ENCODE measurements at places on chromosomes 7 and 10. TPM values are rescaled to one million over a fixed set of nuclear protein-coding genes. Genes with fewer than 3 reads are reported as not detected.

DNA sequence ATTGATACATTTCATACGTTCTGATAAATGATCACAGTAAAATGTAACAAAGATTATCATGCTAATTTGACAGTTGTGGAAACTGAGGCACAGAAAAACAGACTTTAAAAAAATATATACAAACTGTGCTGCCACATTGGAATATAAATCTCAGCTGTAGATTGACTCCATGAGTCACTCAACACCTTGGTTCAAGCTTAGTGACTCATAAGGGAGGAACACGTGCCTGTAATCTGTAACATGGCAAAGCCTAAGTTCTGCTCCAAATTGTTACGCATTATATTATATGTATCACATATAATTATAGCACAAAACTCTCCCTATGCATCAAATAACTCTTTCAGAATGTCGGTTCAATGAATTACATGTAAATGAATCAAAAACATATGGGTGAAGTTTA is 1047.5 kb downstream of the GATA3 start:
- no peak for DNase-seq

GRCh38 chr7:611281-611810 is 91.7 kb upstream of the PDGFA start:
- DNase-seq: no peak

GRCh38 chr10:75616874-75617478 is 185.6 kb downstream of the LRMDA start:
- DNase-seq: no peak

DNA sequence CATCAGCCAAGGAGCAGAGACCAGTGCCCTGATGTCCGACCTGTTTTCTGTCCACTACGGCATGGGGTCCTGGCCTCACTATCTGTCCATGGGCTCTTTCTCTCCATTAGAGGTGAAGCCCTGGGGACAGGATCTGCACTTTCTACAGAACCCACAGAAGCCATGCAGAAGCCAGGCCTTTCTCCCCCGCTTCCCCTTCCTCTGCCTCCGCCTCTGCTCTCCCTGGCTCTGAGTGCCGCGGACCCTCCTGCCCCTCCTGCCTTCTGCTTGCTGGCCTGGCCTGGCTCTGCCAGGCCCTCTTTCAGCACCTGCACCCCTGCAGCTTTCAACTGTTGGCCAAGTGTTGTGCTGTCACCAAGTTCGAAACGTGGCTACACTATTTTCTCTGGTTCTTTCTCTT is 439.8 kb upstream of the ZMIZ1 start:
- DNase-seq: no peak

GRCh38 chr7:95886501-95887090 is 114.2 kb downstream of the DYNC1I1 start:
- no peak for DNase-seq

DNA sequence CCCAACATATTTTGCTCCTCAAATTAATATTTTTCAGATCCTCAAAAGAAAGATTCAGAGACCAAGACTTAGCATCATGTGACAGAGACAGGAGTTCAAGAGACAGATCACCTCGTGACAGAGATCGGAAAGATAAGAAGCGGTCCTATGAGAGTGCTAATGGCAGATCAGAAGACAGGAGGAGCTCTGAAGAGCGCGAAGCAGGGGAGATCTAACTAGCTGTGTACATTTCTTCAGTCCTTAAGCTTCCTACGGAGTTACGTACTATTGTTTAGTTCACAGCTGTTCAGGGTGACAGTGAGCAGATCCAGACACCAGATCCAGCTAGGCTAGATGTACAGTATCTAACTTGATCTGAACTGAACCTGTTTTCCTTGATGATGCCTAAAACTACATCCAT is 61.3 kb downstream of the KLRG2 start:
- DNase-seq: no peak

- DNase-seq: no peak
Observed at GRCh38 chr7:155191137-155191536, 106.5 kb upstream of the INSIG1 start.

GRCh38 chr10:47363781-47364180 is 15.6 kb downstream of the RBP3 start:
- no peak for DNase-seq

DNA sequence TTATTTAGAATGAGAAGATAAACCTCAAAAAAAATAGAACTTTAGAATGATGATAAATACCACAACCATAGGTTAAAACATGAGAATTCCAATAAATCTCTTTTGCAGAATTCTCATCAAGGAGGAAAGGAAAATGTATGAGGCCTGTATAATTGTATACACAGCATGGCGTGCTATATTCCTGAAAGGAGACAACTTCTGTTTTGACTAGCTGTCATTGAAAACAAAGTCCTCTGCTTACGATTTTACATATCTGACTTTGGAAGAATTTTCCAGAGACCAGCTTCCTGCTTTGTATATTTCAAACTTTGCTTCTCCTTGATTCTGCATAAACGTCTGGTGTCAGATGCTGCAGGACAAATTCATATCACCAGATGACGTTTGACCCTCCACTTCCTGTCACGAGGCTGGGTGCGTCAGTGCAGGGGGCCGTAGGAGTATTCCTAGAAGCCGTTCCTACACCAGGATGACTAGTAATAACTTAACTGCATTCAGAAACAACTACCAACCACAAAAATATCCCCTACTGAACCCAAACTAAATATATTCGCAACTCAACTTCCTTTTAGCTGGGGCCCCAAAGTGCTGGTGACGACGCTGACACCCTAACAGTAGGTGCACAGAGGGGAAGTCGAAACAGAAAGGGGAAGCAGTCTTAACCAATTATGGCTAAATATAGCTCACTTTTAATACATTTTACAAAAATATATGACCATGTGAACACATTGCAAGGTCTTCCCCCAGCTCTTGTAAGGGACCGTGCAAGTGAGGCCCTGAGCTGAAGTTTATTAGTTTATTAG is 178.6 kb upstream of the INHBA start:
- DNase-seq: peak; percentile 53

GRCh38 chr7:35037211-35037525 is at the start of gene DPY19L1:
TSS of gene DPY19L1 (minus strand) at chr7:35037485. CDS start at chr7:35037394, 91 bp downstream.
- no peak for DNase-seq

GRCh38 chr7:157596881-157597280 is 260.1 kb downstream of the DNAJB6 start:
- DNase-seq: no peak

GRCh38 chr7:128908750-128909624 is 1.5 kb downstream of the KCP start:
- DNase-seq: no peak

- no peak for DNase-seq
Observed at GRCh38 chr10:71031026-71031425, 142.7 kb upstream of the PCBD1 start.

DNA sequence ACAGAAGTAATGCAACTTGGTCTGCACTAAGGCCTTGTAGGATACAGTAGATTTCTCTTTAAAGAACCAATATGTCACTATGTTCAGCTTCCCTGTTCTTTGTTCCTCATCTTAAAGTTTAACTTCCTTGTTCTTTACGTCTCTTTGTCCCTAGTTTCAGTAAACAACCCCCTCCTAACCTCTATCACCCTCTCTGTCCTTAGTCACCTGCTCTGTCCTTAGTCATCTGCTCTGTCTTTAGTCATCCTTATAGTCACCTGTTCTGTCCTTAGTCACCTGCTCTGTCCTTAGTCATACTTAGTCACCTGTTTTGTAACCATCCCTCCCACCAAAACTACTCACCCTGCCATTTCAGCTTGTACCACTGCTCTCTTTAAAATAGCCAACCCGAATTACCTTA is 144.6 kb upstream of the TMEM106B start:
- no peak for DNase-seq

DNA sequence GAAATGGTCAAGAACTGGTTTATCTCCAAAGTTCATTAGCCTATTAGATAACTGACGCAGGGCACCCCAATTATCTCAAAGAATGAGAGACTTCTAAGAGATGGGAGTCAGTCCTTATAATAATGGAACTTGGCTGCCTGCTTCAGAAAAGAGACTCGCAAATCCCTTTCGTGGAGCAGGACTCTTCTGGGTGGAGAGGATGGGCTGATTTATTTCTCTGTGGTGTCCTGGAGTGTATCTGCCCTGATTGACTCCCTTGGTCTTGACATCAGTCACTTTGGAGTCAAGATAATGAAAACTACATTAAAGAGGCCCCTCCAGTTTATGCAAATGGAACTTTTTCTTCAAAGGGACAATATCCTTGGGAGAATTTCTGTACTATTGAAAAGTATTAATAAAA is 198.9 kb downstream of the HDAC9 start:
- no peak for DNase-seq

GRCh38 chr7:84194484-84195271 is at the start of gene SEMA3A:
TSS of gene SEMA3A (minus strand) at chr7:84194789. CDS start at chr7:84194586, 203 bp downstream.
- peak; percentile 22 for DNase-seq

DNA sequence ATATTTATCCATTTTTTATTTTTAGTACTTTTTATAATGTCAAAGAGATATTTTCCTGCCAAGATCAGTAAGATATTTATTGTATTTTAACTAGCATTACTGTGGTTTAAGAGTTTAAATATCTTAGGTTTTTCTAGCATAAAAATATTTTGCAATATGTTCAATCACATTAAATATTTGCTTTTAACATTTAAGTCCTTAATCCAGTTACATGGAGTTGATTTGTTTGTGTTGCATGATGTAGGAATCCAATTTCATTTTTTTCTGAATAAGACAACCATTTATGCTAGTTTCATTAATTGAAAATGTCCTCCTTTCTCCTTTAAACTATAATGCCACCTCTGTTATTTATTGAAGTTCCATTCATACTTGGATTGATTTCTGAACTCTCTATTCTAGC is 41.8 kb downstream of the CAV1 start:
- no peak for DNase-seq

- DNase-seq: no peak
Observed at GRCh38 chr10:97356318-97356914, 21.9 kb upstream of the FRAT2 start.

- DNase-seq: no peak
Observed at GRCh38 chr7:26583094-26583648, 281.2 kb downstream of the SKAP2 start.

- DNase-seq: no peak
Observed at GRCh38 chr10:23055424-23056185, 39.8 kb upstream of the MSRB2 start.

- DNase-seq: peak; percentile 98
Observed at GRCh38 chr7:73830681-73831583, at the start of gene CLDN4. TSS of gene CLDN4 (plus strand) at chr7:73830996. CDS start at chr7:73831202, 206 bp downstream.

- DNase-seq: no peak
Observed at GRCh38 chr10:43166207-43166879, 28.1 kb downstream of the CSGALNACT2 start.

DNA sequence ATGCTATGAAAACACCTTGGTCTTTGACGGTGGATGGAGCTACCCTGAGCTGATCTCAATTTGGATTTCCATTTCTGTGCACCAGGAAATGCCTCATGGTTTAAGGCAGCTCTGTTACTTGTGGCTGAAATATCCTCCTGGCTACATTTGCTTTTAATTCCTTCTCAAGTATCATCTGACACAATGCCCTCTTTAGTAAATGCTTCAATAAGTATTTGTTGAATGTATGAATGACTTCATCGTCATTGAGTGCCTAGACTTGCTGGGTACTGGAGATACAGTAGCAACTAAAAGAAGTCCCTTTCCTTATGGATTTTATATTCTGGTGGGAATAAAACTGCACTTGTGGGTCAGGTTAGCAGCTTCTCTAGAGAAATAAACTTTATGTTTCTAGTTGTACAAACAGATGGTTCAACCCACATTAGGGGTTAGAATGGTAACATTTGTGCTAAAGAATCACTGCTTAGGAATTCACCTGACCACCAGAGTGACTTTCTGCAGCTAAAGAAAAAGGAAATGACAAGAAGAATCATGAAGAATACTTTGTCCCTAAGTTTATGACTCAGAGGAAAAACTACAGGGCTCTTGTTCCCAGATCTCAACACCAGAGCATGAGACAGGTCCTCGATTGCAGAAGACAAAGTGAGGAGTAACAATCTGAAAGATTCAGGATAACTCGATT is 21.8 kb upstream of the SMNDC1 start:
- no peak for DNase-seq

DNA sequence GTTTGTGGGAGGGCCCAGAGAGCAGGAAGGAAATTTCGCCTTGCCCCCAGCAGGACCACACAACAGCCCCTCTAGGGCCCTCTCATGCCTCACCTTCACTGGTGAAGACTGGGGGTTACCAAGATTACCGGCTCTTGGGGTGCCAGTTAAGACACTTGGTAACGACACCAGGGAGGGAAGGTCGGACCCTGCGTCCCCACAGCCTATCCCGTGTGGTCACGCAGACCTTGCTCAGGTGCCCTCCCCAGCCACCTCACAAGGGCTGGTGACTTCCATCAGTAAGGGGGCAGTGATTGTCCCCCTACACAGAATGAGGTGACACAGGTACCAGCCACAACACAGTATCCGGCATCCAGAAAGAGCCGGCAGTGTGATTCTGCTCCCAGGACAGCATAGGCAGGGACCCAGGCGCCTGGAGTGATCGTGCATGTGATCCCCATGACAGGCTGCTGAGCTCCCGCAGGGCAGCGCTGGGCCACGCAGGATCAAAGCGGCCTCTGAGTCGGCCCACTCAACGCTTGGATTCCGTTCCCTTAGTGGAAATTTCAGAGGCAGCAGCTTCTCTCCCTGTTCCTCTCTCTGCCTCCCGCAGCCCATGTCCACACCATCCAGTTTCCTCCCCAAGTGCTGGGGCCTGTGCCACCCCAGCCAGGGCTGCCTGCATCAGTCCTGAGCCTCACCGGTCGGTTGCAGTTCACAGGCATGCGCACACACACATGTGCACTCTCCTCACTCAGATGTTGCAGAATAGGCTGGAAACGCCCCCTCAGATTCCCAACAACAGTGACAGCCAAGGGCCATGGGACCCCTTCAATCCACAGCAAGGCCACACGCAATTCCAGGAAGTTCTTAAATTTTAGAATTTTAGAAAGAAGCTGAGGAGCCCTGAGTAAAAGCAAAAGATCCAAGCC is 35.8 kb downstream of the CAMK2B start:
- no peak for DNase-seq

GRCh38 chr7:74722153-74722552 is 51.7 kb upstream of the NCF1 start:
- DNase-seq: no peak

- no peak for DNase-seq
Observed at GRCh38 chr7:105149827-105150226, 135.8 kb downstream of the KMT2E start.

DNA sequence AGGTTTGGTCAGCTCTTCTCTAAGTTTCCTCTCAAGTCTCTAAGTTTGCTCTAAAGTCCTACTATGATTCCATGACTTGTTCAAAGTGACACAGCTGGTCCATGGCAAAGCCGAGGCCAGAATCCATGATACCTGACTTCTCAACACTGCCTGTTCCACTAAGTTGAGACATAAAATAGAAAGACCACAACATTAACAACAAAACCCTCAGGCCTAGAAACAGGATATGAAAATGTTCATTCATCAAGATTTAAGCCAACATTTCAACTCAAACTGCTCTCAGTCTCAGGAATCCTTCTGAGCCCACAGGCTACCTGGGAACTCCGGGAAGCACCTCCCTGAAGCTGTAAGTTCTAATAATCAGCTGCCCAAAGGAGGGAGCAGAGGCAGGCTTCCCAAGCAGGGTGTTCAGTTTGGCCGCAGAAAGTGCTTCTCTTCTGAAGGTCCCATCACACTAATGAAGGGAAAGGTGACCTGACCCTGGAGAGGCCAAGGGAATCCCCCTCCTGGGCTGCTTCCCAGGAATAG is 62.9 kb downstream of the STK17A start:
- no peak for DNase-seq

The LRIT1 gene
- not detected for total RNA-seq

The PILRA gene
- 3.1 TPM for total RNA-seq

The CALHM3 gene
- not detected for total RNA-seq

The CD36 gene
- 26.5 TPM for total RNA-seq

The UBN2 gene
- 14.4 TPM for total RNA-seq

The ATRNL1 gene
- 2.9 TPM for total RNA-seq

The GUSB gene
- total RNA-seq: 80.0 TPM

The COPG2 gene
- 19.1 TPM for total RNA-seq

The GRM8 gene
- total RNA-seq: 2.5 TPM

The HOXA2 gene
- total RNA-seq: 1.8 TPM

The KNDC1 gene
- 0.32 TPM for total RNA-seq

Measured in colonic mucosa (tissue), 4 donors.